Astrocyte (in vitro differentiated cells and primary cell): ENCODE measurements at places on chromosomes 7 and 10. TPM values are rescaled to one million over a fixed set of nuclear protein-coding genes. Genes with fewer than 3 reads are reported as not detected.
A peak's percentile ranks its signal among the peaks of the same experiment; 100 is the strongest.

GRCh38 chr10:45368181-45368580, 5.8 kb upstream of the ALOX5 start:
- DNase-seq: no peak

- no peak for DNase-seq
These were observed 92.2 kb upstream of the PPIF start for GRCh38 chr10:79255007-79255507.

DNA sequence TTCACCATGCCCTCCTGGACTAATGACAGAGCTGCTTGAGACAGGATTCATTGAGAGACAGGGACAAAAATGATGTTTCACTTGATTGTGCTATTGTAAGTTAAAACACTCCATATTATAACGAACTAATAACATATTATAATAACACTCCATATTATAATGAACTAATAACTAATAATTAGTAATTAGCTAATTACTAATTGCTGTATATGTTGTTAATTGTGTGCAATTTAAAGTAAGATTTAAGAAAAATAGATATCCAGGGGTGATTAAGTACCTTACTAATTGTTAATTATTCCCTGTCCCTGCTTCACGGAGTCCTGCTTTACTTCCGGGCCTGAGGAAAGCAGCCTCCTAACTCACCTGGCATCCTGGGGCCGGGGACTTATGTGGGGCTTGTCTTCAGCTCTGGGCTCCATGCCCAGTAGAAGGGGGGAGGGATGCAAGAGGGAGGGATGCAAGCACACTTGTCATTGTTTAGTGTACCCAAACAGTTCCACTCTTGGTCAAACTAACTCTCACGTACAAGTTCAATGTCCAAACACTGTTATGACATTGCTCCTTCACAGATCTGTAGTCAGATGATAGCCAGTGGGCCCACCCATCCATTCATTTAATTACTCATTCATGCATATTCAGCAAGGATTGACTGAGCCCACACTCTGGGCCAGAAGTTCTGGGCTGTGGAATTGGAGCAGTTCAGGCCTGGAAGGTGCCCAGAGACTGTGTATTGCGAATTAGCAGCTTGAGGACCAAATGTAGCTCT, 53.8 kb downstream of the COL13A1 start:
- DNase-seq: no peak

DNA sequence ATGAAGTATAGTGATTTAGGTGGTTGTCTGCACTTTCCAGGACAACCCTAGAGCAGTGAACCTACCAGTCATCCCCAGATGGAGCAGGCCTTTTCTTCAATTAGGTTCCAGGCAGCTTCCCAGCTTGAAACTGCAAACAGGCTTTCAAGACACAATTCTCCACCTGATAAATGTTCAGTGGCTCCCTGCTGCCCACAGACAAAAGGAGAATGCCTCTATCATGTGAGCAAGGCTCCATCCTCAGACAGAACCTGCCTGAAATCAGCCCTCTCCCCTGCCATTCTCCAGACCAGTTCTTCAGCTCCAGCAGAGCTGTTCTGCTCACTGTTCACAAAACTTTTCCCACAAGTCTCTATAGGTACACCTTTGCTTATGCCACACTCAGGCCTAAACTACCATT, 22.1 kb downstream of the RELN start:
- DNase-seq: no peak

DNA sequence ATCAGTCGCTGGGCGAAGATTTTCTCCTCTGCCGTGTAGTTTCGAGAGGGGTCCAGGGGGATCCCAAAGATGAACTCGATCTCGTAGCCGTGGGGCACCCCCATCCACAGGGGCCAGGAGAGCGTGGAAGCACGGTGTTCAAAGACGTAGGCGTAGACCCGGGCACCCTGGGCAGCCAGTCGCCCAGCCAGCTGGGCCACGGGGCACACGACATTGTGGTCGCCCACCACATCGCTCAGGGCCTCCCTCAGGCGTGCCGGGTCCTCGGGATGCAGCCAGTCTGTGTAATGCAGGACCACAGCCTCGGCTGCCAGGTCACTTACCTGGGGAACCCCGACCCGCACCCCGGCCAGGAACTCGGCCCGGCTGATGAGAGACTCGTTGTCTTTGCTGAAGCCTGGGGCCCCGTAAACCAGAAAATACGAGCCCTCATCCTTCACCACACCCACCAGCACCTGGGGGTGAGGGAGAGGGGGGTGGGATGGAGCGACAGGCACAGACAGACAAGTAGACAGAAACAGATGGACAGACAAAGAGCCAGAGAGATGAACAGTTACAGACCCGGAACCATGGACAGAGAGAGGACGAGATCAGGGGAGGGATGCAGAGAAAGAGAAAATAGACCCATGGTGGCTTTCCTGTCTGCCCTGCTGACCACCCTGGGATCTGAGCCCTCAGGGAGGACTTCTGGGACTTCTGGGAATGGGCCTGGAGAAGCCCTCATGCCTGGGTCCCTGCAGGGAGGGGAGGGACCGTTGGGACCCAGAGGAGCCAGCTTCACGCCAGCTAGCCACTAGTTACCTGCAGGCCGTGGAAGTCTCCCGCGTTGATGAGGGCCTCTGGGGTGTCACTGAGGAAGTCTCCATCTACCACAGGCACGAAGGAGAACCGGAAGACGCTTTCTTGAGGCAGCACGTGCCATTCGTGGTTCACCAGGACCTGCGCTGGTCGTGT, 3.0 kb downstream of the ACHE start:
- no peak for DNase-seq

DNA sequence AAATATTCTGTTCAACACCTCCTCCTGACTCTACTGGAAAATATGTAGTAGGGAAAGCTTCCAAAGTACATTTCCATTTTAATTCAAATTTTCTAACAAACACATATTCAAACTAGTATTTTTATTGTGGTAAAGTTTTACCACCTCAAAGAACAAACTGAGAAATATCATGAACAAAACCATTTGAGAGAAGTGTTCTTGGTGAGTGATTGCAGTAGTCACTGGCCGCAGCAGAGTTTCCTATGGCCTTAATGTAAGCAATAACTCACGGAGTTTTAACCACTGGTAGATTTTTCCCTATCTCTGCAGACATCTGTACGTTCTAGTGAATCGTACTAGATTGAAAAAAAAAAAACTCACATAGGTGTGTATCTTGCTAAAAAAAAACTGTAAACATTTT, 487.0 kb upstream of the FZD8 start:
- no peak for DNase-seq

- DNase-seq: no peak
These were observed 343 bp upstream of the C10orf71 start for GRCh38 chr10:49298671-49298982.

DNA sequence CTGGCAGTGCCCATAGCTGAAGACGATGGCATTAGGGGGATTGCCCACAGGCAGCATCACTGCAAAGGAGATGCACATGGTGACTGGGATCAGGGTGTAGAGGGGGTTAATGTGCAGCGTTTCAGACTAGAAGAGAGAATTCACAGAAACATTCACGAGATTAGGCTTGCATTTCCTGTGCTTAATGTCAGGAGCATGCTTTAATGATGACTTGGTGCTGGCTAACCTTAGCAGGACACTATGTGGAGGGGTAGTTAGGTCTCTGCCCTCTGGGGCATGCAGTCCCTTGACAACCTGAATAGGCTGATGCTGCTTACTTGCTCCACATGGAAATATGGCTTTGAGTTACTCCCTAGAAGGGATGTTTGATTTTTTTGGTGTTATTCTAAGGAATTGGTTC, 21.8 kb downstream of the STMP1 start:
- peak; percentile 49 for DNase-seq

DNA sequence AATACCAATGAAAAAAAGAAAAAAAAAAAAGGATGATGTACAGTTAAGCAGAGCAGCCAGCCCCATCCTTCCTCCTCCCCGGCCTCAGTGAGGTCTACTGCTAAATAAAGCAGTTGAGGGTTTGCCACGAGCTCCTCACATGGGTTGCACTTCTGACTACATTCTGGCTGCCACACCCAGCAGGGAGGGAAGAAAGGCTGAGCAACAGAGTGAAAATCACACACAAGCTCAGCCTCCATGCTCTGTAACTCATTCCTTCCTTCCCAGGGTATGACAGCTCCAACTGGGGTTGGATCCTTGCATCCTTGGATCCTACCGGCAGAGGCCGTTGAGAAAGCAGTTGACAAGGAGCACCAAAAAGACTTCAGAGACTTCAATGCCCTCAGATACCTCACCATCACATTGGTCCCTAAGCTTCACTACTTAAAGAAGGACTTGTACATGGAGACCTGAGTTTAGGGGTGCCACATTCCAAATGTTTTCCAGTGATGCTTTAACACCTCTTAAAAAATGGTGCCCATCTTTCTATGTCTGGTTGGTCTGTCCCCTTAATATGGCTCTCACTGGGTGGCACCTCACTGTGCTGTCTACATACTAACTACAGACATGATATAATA, 52.9 kb upstream of the PIK3CG start:
- no peak for DNase-seq

DNA sequence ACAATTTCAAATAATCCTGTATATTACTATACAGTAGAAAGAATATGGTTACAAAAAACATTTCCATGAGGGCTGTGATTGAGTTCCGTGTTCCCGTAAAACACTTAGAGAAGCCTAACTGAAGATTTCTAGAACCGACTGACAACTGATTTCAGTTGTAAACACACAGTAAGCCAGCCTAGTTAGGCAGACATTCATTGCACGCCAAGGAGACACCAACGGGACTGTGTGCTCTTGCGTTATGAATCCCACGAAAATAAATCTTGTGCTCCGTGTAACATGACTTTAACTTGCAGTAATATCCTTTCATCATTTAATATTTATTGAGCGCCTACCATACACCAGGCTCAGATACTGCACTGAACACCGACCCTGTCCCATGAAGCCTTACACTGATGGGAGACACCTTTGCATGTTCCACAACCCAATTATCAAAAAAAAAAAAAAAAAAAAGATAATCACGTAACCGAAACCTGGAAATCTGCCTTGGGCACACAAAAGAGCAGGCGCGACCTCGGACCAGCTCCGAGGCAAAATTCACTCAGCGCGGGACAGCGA, 420 bp upstream of the KLHL7 start:
- no peak for DNase-seq

GRCh38 chr10:68330852-68331454, 911 bp upstream of the HNRNPH3 start:
- DNase-seq: peak; percentile 14

GRCh38 chr7:130332259-130333053, 12.2 kb upstream of the CPA5 start:
- DNase-seq: no peak

The CAMK2B gene
- total RNA-seq: 0.18 TPM in 1 of 2 replicates, not detected in the other

The HHEX gene
- total RNA-seq: not detected in 2 replicates

The TEX36 gene
- total RNA-seq: not detected in 2 replicates

The CPED1 gene
- 6.0 and 6.1 TPM in 2 replicates for total RNA-seq

The TAS2R4 gene
- 1.1 and 1.2 TPM in 2 replicates for total RNA-seq

The PPP1R17 gene
- not detected in 2 replicates for total RNA-seq

The OPALIN gene
- not detected in 2 replicates for total RNA-seq

The GIMAP2 gene
- total RNA-seq: not detected in 2 replicates

The NPFFR1 gene
- total RNA-seq: not detected in 2 replicates

The CHAT gene
- total RNA-seq: 0.12 and 1.00 TPM in 2 replicates

The DGKB gene
- 0.24 and 0.39 TPM in 2 replicates for total RNA-seq
